ENCODE measurements at places on chromosomes 12 and 14.

GRCh38 chr12:122610911-122611310 lies 83.9 kb downstream of the KNTC1 start:
- no peak for DNase-seq

DNA sequence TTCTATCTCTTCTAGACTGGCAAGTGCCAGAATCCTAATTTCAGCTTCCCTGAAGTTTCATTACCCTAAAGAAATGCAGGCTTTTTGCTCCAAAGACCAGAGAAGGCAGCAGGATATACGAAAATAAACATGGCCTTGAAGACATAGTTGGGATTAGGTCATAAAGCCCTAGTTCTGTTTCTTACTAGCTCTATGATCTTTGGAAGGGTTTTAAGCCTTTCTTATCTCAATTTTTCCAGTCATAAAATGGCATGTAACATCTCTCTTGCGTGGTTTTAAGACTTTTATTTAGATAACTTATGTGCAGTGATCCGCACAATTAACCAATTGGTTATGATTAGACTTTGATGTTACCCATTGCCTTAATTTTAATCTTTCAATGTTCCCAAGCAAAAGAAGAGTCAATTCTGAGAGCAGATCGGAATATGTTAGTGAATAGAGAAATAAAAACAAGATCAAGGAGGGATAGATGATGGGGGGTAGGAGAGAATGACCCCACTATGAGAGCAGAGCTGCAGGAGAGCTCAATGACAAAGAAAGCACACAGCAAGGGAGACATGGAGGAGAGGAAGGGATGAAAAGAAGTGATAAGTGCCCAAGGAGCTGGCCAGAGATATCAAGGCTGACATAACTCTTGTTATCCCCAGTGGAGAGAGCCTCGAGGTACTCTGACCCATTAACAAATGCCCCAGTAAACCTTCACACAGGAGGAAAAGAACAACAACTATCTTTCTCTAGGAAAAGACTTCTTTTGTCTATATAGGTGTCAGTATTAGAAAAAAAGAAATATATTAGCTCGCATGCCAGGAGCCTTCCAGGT lies 53.0 kb upstream of the ANP32D start:
- DNase-seq, result no peak

- DNase-seq, result no peak
Observed at GRCh38 chr14:96051642-96052540, 12.7 kb downstream of the C14orf132 start.

DNA sequence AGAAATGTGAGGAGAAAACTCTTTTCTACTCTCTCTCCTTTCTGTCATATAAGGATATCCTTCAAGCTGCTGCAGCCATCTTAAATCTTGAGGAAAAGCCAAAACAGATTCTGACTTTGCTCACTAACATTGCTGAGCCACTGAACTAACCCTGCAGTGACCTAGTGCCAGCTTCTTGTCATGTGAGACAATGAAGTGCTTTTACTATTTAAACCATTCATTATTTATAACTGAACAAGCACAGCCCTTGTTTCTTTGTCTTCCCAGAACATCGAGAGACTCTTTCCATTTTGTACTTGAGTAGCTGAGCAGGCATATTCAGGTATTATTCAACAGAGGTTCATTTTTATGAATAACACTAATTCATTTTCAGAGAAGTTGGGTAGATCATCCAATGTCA lies 455.0 kb upstream of the TMPO start:
- DNase-seq, result no peak

DNA sequence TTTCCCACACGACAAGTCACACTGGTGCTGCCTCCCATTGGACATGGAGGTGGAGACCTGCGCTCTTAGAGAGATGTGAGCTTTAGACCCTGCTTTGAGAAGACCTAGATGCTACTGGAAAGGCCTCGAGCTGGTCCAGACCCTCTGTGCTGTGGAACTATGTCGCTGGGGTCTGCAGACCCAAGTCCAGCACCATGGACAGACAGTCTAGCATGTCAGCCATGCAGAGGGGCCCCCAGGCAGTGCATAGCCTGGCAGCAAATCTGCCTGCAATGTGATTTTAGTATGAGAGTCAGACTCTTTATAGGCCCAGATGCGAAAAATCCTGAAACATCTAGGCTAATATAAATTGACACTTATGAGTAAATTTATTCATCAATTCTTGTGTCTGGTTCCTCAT lies 141.5 kb downstream of the NTF3 start:
- no peak for DNase-seq

DNA sequence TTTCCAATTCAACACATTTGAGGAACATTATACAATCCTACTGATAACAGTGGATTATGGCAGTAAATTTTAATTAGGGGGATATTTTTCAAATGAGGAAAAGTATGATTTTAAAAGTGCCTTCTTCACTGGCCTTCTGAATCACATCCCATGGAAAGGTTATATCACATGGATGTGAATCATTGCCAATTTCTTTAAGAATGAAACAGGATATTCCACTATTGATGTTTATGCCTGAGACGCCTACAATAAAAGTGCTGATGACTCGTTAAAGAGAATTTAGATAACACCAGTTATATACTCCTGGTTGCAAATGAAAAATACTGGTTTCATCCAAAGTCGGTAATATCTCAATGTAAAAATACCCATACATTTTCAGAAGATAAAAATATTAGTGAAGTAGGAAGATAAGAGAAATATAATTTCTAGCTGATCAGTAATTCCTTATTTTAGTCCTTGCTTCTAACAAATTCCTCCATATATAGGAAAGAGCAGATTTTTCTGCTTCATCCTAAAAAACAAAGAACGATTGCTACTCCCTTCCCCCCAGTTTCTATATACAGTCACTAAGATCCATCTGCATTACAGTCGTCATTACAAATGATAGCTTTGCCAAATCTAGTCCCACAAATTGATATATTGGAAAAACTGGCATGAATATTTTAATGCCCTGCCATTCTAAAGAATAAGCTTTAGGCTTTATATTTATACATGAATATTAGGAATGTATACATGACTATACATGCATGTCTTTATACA lies 139.5 kb upstream of the SOX5 start:
- no peak for DNase-seq

- no peak for DNase-seq
Observed at GRCh38 chr12:68036642-68037041, 47.4 kb downstream of the IFNG-AS1 start.

DNA sequence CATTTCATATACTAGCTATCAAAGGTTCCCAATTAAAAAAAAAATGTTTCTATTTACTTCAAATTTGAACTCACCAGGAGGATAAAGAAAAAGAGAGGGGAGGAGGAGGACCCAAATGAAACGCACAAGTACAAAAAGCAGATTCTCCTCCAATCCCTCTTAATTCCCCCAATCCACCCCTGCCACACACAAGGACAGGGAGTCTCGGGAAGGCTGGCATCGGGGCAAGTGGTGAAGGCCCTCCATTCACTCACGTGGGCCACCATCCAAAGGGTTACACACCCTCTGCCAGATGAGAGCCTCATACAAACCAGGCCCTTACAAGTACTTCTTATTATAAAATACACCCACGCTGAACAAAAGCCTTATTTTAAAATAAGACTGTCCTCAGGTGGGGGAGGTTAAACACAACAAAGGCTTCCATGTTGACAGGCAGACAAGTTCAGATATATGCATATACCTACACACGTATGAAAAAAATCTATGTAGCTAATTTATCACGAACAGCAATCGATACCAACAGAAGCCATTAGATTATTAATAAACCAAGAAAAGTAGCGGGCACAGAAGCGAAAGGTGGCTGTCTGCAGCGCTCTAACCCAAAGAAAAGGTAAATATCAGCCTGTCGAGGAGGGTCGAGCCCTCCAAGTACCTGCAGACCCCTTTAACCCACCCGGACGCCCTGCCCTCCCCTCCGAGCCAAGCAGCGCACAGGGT lies 1.5 kb downstream of the ATP2B1 start:
- DNase-seq, result no peak

- DNase-seq, result peak; percentile 18
Observed at GRCh38 chr14:85536833-85537190, 6.9 kb downstream of the FLRT2 start.

GRCh38 chr14:74401504-74402241 lies 24.3 kb downstream of the SYNDIG1L start:
- no peak for DNase-seq

- DNase-seq, result no peak
Observed at GRCh38 chr14:61388173-61388975, 67.0 kb downstream of the PRKCH start.

GRCh38 chr12:111437816-111438454 lies 32.2 kb downstream of the SH2B3 start:
- DNase-seq, result no peak

- DNase-seq, result no peak
Observed at GRCh38 chr12:100138048-100138802, 4.4 kb downstream of the BLTP3B start.

DNA sequence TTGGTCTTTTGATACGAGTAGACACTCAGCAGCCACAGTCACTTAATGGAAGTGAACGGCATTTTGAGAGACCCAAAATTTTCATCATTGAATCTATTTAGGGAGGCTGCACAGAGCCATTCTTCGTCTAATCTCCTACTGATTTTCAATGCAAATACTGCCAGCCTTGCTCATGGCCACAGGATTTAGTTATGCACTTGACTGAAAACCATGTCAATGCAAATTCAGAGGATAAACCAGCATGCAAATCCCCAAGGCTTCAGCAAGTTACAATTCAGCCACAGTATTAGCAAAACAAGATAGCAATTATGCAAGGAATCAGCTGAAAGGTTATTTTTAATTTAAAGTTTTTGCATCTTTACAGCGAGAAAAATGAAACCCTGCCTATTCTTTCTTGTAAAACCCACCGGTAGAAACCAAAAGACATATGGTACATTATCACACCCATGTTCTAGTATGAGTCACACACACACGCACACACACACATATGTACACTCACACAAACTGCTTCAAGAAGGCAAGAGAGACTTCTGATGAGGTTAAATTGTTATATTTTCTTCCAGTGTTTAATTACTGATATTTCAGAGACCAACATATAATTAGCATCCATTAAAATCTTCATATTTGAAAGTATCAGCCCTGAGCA lies 985.3 kb upstream of the FLRT2 start:
- DNase-seq, result no peak

GRCh38 chr12:50149311-50149710 lies 17.9 kb downstream of the CERS5 start:
- DNase-seq, result no peak

DNA sequence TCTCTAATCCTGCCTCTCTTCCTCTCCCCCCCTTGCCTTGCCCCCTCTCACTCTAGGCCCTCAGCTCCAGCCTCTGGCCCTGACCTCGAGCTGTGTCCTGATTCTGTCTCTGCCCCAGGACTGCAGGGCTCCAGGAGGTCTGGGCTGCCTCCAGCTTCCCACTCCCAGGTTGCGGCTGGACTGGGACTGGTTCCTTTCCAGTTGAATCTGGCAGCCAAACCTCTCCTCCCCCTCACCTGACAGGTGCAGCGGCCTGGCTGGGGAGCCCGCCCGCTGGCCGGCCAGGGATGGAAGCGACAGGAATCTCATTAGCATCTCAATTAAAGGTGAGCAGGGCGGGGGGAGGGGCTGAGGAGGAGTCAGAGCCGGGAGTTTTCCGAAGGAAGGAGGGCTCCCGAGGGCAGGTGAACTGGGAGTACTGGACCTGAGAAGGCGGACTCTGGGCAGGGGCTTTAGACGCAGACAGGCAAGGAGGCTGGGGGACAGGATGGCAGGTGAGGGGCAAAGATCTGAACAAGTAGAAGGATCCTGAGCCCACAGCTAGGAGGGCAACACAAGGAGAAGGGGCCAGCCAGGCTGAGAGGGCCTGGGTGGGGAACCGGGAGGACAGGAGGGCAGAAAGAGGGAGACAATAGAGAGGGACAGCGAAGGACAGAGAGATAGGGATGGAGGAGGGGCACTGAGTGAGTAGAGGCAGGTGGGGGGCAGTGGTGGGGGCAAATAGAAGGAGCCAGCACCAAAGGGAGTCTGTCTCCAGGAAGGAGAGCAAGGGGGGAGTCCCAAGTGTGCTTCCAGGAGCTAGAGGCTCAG lies at the start of gene SCNN1A:
Gene SCNN1A (minus strand): TSS at position 295 of the 810 bp plus-strand sequence. CDS start 780 bp downstream, outside the sequence.
- no peak for DNase-seq

DNA sequence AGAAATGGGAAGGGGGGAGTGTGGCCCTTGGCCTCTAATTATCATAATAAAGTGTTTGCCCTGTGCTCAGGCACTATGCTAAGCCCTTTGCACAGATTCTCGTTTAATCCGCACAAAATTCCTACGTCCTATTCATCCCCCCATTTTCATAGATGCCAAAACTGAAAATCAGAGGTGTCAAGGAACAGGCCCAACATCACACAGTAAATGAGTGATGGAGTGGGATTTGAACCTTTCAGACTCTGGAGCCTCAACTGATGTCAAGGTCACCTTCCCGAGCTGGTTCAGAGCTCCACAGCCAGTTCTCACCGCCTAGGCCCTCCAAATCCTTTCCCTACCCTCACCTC lies 80.7 kb downstream of the IRF2BPL start:
- DNase-seq, result no peak

DNA sequence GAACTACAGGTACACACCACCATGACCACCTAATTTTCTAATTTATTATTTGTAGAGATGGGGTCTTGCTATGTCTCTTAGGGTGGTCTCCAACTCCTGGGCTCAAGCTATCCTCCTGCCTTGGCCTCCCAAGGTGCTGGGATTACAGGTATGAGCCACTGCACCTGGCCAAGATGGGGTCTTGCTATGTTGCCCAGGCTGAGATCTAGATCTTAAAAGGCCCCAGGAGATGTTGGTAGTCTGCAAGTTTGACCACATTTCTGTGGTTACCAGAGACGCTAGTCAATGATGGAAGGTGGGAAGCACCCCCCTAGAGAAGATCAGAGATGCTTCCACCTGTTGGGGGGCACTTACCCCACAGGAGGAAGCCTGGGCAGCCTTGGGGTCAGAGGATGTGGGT lies 34.7 kb downstream of the FOXN4 start:
- no peak for DNase-seq

- no peak for DNase-seq
Observed at GRCh38 chr12:24997970-24998582, 49.2 kb upstream of the BCAT1 start.

GRCh38 chr14:66074537-66074936 lies 411.6 kb upstream of the CCDC196 start:
- DNase-seq, result no peak

DNA sequence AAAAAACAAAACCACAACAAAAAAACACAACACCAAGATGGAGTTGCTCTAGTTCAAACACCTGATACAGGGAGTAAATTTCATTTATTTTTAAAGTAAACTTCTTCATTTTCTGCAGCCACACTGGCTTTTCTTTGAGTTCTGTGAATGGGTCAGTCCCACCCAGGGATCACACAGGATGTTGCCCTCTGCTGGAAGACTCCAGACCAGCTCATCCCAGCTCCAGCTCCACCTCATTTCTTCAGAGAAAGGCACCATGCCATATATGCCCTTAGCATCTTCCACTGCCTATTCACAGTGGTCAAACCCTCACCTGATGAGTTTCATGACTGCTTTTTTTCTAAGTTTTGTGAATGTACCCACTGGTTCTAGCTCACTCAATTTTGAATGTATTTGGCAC lies 8.0 kb downstream of the GLIPR1 start:
- no peak for DNase-seq

DNA sequence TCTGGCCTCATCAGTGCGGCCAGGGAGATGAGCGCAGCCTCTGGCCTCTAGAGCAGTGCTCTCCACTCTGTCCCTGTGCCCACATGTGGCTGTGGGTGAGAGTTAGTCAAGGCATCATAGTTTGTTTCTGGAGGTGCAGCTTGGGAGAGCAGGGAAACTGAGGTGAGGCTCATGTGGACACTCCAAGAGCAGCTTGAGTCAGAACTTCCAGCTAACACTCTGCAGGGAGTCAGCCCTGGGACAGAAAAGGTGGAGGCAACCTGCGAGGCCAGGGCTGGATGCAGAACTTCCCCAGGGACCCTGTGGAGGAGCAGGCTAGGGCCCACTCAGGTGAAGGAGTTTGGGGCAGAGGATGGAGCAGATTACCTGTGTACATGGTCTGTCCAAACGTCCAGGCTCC lies 10.8 kb downstream of the ISCA2 start:
- DNase-seq, result no peak

Data from left renal pelvis (tissue), 4 donors.